LNCaP clone FGC (cell line): ENCODE measurements at places on chromosomes 1 and 21.

DNA sequence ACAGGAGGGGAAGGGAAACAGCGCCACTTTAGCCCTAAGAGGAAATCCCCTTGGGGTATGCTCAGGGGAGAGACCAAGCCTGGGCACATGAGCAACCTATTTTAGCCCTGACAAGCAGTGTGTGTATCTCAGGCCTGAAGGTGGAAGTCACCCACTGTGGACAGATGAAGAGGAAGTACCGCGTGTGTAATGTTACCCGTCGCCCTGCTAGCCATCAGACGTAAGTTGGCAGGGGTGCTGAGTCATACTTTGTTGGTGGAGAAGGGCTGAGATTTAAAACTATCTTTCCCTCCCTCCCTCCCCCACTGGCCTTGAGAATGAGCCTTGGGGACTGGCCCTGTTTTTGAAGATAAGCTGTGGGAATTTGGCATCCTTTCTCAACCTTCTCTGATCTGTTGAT lies 11.2 kb downstream of the AGO1 start:
- DNase-seq: no peak

DNA sequence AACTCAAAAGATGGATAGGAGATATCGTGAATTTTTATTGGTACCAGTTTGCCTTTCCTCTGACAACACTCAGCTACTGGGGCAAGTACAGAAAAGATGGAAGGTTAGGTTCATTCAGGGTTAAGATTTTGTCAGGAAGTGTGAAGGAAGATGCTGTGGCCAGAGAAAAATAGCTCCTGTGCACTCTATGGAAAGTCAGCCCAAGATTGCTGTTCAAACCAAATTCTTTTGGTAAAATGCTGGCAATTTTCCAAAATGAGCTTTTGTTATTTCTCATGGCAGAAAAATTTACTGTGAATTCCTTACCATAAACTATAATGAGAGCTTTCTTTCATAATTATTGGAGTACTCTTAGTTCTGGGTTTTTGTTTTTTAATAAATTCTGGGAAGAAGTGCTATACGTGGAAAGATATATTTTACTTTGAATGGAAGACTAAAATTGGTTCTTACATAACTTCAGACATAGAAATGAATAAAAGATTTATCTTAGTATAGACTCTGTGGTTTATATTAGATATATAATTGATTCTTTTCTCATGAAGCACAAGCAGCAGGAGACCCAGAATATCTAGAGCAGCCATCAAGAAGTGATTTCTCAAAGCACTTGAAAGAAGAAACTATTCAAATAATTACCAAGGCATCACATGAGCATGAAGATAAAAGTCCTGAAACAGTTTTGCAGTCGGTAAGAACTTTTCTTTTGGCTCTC lies 112.2 kb downstream of the USP25 start:
- DNase-seq: no peak

- DNase-seq: no peak
Measured at GRCh38 chr1:214004795-214005194, 17.0 kb downstream of the PROX1 start.

DNA sequence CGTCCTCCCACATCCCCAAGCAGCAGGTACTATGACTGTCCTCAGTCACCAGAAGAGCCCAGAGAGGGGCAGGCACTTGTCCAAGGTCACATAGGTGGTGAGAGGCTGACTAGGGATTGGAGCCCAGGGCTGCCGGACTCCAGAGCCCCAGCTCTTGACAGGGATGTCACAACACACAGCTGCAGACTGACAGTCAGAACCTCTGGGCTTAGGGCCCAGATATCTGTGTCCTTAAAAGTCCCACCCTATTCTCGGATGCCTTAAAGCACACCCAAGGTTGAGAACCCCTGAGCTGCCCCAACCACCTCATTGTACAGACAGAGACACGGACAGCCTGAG lies 622.9 kb downstream of the MATN1 start:
- no peak for DNase-seq

DNA sequence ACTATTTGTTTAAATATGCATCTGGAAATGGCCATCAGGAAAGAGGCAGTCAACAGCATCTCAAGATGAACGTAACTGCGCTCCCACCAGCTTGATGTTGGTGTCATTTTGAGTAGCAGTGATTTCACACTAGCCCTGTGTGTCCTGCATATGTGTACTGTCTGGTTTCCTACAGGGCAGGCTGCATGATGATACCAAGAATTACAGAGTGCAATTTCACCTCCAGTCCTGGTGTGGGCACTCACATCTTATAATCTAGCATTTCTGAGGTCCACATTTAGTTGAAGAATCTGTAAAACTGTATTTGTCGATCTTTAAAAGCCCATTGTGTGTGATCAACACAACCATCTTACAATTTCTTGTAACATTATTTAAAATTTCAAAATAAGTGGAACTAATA lies 336.4 kb downstream of the PAPPA2 start:
- DNase-seq: no peak

GRCh38 chr21:42455196-42455595 lies 40.8 kb downstream of the RSPH1 start:
- no peak for DNase-seq

GRCh38 chr1:30751830-30752650 lies 5.5 kb downstream of the LAPTM5 start:
- DNase-seq: no peak

DNA sequence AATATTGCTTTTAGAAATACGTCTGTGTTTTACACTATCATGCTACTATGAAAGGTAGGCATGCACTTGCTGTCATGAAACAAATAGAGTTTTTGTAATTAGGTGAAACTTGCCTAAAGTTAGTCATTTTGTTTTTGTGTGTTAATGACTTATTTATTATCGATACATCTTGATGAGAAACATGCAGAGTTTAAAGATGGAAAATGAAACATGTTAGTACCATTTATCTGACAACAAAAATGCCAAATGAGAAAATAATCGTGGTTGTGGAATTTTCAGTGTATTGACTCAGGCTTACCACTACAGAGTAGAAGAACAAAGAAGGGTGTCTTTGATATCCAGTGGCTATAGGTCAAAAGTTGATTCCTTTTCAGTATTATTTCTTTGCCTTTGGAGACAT lies 105.5 kb downstream of the NCAM2 start:
- DNase-seq: no peak

DNA sequence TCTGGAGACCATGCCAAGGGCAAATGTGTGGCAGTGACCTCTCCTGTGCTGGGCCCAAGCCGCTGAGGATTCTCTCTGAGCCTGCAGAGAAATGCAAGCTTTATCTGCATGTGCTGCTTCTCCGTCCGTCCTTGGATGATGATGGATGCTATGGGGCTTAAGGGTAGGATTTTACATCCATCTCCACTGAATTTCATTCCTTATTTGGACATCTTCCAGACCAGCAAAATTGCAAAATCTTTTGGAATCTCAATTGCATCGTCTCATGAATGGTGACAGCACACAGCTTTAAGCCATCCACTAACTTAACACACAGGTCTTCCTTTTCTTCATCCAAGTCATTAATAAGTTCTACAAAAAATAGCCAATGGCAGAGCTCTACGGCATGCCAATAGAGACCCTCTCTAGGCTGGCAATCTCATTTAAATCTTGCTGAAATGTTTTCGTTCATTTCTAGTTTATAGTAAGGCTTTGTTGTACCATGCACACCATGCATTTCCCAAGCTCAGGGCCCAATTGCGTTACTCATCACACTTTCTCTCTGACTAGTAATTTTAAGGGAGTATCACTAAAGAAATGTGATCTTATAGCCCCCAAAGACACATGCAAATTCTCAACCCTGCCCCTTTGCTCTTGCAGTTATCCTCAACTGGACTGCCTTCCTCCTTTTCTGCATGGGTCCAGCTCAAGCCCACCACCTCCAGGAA lies 11.1 kb downstream of the BATF3 start:
- DNase-seq: no peak

DNA sequence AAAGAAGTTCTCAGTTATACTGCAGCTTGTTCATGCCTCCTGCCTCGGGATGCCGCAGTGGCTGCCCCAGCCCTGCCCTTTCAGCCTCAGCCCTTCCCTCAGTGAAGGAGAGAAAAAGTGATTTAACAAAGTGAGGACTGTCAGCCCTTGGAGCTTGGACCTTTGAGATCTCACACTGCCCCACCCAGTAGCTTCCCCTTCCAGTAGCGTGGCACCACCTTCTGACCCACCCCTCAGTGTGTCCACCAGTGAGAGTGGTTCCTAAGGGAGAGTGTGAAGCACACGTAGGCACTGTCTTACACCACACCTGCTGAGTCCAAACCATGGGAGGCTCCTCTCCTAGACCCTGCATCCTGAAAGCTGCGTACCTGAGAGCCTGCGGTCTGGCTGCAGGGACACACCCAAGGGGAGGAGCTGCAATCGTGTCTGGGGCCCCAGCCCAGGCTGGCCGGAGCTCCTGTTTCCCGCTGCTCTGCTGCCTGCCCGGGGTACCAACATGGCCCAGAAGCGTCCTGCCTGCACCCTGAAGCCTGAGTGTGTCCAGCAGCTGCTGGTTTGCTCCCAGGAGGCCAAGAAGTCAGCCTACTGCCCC lies at the start of gene CDA:
TSS of gene CDA (plus strand) at position 464 of the 592 bp plus-strand sequence. CDS start at position 497, 33 bp downstream.
- DNase-seq: no peak

- DNase-seq: no peak
Measured at GRCh38 chr1:5552787-5553484, 439.3 kb downstream of the NPHP4 start.

DNA sequence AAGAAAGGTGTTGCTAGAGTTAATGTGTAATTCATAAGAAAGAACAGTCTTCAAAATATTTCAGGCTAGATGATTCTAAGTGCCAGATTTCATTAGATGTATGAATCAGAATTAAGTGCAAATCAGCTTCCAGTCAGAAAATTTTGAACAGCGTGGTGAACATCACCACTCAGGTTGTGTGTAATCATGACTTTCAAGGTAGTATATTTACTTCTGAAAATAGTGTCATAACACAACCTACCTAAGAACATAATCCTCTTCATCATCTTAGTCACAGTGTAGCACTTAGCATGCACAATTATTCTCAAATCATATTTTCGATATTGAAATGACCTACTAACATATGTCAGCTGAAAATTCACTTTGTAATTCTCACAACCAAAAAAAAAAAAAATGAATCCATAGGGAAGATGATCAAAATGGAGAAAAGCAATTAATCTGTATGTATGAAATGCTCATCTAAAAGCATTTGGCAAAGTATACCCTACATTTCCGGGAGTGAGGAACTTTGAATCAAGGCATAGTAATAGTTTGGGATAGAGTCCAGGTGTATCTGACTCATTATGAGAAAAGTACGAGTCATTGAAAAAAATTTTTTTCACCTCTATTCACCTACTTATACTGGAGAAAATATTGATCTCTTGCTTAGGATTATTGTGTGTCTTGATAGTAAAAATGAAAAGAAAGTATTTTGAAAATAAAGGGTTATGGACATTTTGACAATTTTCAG lies 221.8 kb upstream of the CHRM3 start:
- DNase-seq: no peak

DNA sequence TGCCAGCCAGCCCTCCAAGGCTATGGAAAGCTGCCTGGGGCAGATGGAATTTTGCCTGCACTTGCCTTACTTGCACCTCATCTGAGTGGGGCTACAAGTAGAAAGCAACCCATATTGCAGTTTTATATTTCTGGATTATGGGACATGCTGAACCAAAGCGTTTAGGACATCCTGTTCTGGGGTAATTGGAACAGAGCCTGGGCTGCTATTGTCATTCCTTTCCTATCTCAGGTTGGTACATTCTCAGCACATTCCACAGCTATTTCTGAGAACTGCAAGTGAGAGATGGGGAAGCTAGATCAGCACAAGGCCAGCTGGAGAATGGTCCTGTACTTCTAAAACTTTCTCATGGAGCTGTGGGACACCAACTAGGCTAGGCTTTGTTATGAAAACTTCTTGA lies 713.8 kb downstream of the KCNT2 start:
- DNase-seq: no peak

- no peak for DNase-seq
Measured at GRCh38 chr21:36879827-36880226, 86.6 kb downstream of the HLCS start.

GRCh38 chr1:94335447-94335846 lies 82.7 kb upstream of the ABCD3 start:
- DNase-seq: no peak

DNA sequence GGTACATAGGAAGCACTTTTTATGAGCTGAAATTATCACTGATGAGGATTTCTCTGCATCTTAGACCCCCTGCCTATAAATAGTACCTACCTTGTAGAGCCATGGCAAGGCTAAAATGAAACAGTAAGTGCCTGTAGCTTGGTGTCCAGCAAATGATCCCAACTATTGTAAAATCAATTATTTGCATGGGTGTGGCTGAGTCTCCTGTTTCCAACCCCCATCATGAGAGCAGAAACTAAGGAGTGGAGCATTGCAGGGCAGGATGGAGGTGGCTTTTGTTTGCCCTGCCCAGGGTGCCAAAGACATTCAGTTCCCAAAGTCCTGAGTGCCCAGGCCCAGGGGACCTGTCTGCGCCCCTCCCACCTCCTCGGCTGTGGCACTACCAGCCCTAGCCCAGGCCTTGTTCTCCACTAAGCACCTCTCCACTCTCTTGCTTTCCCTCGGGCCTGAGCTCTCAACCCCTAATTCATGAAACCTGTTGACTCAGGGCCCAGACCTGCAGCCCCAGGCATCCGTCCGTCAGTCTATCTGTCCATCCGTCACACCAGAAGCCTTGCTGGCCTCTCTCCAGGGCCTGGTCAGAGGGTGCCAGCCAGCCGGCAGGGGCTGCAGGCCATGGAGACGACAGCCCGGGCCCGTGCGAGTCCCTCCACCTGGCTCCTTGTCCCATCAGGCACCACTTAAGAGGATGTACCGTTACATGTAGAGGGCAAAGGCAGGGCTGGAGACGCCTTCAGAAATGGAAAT lies 39.6 kb downstream of the PAX7 start:
- DNase-seq: no peak

DNA sequence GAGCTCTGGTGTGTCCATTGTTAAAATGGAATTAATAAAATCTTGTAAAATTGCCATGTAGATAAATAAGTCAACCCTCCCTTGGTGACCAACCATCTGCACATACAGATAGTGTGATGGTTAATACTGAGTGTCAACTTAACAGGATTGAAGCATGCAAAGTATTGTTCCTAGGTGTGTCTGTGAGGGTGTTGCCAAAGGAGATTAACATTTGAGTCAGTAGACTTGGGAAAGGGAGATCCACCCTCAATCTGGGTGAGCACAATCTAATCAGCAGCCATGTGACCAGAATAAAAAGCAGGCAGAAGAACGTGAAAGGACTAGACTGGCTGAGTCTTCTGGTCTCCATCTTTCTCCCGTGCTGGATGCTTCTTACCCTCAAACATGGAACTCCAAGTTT lies 174.8 kb downstream of the LTN1 start:
- no peak for DNase-seq

- no peak for DNase-seq
Measured at GRCh38 chr1:48073798-48074530, 76.8 kb upstream of the TRABD2B start.

- DNase-seq: no peak
Measured at GRCh38 chr1:183732236-183732880, 72.6 kb upstream of the RGL1 start.

GRCh38 chr1:36702963-36703362 lies 220.2 kb upstream of the CSF3R start:
- DNase-seq: no peak

- peak; percentile 13 for DNase-seq
Measured at GRCh38 chr21:26732432-26733221, 112.6 kb downstream of the ADAMTS1 start.

GRCh38 chr1:58901008-58901407 lies 117.2 kb upstream of the JUN start:
- DNase-seq: no peak
